ENCODE measurements at places on chromosomes 5 and 9.
A peak's percentile ranks its signal among the peaks of the same experiment; 100 is the strongest.

- no peak for DNase-seq
These were observed 57.3 kb upstream of the RICTOR start for GRCh38 chr5:39131210-39132127.

DNA sequence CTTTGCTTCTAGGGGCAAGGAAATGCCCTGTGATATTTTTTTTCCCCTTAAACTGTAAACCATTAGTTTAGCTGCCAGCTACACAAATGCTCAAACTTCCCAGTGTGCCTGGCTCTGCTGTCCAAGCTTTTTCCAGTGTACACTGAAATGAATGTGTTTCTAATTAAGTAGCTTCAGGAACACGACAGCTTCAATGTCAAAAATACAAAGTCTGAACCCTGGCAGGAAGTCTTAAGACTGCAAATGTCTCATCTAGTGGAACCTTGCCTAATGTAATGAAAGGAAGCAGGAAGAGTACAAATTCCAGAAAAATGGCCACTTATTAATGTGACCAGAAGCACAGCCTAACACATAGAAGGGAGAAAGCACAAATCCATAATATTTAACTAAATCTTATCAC, 255.2 kb downstream of the CRB2 start:
- no peak for DNase-seq

DNA sequence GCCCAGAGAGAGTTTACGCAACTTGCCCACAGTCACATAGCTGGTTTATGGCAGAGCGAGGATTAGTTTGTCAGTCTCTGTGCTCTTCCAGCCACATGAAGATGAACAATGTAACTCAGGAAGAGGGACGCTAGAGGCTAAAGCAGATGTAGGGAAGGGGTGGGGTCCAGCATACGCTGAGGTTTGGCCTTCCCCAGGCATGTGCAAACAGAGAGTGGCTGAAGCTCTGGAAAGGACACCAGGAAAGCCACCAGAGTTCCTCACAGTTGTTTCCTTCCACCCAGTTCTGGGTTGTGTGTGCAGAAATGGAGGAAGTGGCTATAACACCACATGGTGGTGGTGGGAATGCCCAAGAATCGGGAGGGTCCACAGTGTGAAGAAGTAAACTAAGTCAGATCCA, 60.0 kb downstream of the SNX18 start:
- DNase-seq: no peak

GRCh38 chr5:52961274-52961681, 27.9 kb upstream of the ITGA2 start:
- peak; percentile 73 for DNase-seq

DNA sequence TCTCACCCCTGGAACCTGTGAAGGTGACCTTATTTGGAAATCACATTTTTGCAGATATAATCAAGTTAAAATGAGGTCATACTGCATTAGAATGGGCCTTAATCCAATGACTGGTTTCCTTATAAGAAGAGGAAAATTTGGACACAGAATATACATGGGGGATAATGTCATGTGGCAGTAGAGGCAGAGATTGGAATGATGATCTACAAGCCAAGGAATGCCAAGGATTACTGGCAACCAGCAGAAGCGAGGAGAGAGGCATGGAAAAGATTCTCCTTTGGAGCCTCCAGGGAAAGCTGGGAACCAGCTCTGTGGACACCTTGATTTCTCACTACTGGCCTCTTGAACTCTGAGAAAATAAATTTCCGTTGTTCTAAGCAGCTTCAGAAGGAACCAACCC, 20.2 kb upstream of the CEP78 start:
- no peak for DNase-seq

DNA sequence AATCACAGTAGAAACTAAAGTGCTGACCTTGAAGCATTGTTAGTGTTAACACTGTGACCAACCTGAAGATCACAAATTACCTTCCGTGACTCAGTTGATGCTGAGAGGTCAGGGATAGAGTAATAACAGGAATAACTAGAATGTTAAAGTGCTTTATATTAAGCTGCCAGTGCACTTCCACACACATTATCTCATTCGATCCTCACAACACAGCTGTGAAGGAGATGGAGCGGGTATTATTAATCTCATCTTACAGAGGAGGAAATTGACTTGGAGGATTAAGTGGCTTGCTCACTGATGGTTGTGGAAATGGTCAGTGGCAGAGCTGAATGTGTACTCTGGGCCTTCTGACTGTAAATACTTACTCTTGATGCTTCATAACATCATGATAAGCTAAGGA, 252.5 kb upstream of the DMRT1 start:
- DNase-seq: no peak

GRCh38 chr5:15544039-15544438, 44.1 kb downstream of the FBXL7 start:
- DNase-seq: no peak

DNA sequence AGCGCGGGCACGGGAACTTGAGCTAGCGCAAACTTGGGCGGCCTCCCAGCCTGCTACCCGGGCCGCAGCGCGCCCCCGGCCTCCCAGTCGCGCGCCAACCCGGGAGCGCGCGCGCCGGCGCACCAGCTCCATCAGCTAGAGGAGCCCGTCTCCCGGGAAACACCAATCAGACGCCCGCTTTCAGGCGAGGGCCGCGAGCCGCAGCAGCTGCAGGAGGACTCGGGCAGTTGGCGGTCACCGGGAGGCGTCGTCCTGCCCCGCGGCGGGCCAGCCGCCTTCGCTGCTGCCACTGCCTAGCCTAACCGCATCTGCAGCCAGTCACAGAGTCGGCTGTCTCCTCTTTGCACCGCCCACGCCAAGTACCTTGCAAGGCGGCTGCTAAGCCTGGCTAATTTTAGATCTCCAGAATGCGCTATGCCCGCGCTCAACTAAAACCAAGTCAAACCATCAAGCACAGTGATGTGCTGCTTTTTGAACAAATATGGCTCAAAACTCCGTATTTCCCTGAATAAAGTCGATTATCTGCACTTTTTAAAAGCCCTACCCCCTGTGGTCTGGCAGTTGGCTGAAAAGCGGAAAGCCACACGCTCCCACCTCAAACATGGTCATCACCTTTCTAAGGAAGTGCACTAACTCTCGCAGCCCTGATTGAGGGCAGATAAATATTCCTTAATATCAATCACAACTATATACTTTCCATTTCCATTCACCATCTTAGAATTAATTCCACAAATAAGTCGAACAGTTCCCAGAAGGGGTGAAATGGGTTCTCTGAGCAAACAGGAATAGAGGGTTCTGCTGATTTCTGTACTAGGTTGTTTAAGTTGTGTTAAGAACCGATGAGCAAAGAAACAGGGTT, 221.8 kb downstream of the MEF2C start:
- peak; percentile 65 for DNase-seq

- no peak for DNase-seq
These were observed 1.8 kb upstream of the JADE2 start for GRCh38 chr5:134523543-134524271.

DNA sequence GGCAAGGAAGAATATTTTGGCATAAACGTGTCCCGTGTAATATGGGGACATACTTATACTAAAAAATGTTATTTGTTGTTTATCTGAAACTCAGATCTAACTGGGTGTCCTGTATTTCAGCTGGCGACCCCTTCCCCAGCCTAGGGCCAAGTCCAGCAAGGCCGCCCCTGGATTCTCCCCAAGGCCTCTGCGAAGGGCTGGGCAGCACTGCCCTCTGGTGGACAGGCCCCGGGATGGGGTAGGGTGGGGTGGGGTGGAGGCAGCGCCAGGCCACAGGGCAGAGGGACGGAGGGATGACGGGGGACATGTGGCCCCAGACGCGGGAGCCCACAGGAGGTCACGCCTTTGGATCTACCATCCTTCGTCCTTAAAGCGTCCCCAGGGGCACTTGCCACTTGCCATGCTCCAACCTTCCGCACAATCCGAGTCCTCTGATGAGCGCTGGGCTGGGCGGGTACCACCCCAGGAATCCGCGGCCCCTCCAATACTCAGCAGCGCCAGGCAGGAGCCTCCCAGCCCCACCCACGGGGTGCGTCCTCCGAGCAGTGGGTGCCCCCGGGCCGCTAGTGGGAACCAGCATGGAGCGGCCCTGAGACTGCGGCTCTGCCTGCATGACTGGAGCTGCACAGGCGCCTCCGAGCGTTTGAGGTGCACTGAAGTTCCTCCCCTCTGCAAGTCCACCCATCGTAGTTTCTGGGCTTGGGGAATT, 7.1 kb upstream of the AGPAT2 start:
- no peak for DNase-seq

DNA sequence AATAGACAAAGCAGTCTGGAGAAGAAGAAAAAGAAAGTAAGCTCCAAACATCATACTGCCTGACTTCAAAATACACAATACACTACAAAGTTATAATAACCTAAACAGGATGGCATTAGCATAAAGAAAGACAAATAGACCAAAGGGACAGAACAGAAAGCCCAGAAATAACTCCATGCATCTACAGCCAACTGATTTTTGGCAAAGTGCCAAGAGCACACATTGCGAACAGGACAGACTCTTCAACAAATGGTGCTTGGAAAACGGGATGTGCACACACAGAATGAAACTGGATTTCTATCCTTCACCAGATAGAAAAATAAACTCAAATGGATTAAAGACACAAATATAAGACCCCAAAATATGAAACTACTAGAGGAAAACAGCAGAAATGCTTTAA, 66.6 kb upstream of the SPATA31E1 start:
- DNase-seq: peak; percentile 28

GRCh38 chr9:94663140-94663539, 23.8 kb upstream of the FBP1 start:
- DNase-seq: no peak

DNA sequence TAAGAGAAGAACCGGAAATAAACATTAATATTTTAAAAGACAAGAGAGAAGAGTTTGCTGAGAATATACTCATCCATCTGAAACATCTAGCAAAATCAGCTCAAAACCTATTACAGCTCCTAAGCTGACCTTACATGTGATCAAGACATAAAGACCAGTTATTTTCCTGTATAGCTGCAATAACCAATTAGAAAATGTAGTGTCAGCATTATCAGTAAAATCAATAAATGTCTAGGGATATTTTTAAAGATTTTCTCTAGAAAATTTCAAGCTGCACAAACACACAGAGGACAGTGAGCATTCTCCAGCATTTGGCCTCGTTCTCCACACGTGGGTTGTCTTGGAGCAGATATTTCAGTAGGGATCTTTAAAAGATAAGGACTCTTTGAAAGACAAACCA, 127.6 kb upstream of the CACNA1B start:
- DNase-seq: no peak

DNA sequence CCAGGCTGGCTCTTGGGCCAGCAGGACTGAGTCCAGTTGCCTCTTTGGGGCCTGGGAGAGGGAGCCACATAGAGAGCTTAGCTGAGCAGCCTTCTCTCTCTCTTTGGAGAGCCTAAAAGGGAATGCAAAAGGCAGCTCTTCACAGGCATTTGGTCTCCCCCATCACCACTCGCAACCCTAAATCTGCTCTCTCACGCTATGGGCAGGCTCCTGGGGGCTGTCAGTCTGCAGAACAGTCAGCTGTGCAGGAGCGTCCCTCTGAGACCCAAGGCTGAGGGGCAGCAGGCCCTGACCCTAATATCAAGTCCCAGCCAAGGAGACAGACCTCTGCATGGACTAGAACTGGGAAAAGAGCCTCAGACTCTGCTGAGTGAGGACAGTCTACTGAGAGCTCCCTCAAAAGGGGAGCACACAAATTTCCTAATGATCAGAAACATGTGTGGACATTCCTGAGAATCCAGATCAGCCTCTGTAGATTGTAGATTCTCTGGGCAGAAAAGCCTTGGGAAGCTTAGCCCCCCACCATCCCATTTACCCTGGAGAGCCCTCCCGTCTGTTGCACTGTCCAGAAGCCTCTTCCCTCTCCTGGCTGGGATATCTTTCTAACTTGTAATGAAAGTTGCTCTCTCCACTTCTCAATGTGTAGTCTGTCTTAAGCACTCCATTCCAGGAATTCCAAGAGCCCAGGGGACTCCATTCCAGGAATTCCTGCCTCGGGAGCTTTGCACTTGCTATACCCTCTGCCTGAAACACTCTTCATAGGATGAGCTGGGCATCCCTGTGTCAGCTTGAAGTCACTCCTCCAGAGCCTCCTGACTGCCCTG, 79.4 kb downstream of the FAM114A2 start:
- no peak for DNase-seq

DNA sequence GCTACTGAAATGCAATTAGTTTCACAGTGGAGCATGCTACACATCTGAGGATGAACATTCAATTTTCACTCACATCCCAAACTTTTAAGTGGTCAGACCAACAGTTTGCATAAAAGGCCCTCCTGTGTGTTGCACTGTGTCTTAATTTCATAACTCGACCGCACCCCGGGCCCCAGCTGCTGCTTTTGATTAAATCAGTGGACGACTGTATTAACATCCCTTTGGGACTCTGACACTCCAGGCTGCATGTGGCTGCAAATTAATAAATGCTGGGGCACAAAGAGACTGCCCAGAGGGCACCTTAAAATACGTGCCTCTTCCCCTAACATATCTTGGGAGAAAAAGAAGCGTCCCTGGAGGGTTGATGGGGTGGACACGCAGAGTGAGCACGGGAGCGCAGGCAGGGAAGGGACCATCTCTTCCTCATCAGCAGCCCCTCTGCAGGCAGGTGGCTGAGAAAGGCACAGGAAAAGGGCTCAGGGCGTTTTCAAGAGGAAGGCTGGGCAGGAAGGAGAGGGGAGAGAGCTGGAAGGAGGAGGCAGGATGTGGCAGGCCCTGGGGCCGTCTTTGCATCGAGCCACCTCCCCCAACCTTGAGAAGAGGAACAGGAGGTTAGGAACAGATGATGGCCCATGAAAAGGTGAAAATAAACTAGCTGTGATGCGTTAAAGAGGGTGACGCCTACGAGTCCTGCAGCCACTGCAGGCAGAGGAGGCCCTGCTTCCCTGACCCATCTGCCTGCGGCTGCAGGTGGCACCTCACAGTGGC, 18.6 kb downstream of the MED10 start:
- no peak for DNase-seq

DNA sequence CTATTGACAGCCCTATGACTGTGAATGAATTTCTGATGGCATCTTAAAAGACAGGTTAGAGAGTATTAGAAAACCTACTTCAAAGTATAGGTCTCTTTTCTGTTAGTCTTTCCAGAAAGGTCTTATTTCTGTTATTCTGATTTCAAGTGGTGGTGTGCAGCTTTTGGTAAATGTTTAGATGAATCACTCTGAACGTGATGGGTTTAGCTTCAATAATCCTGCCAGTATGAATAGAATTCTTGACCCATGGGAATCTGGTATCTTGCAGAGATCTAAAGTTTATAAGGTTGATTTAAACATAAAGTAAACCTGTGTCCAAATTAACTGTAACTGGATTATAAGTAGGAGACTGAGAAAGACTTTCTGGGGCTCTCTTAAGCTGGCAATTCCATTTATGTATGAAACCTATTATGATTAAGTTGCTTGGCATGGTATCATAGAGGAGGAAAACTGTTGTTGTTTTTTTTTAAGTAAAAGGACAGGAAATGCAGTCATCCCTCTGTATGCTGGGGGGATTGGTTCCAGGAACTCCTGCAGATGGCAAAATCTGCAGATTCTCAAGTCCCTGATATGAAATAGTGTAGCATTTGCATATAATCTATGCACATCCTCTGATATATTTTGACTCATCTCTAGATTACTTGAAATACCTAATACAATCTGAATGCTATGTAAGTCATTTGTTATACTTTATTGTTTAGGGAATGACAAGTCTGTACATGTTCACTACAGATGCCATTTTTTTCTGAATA, 77.0 kb upstream of the ADAMTS19 start:
- no peak for DNase-seq

GRCh38 chr9:119074017-119074416, 295.2 kb downstream of the BRINP1 start:
- no peak for DNase-seq

All from NCI-H2029 treated with DMSO at 0.1 percent for 48 hours (cell line).